ENCODE measurements at places on chromosomes 5 and 9.

GRCh38 chr9:135343837-135344522 is 135.6 kb upstream of the PPP1R26 start:
- DNase-seq = peak; percentile 63

- no peak for DNase-seq
Measured at GRCh38 chr5:59390989-59391388, 502.5 kb downstream of the PDE4D start.

- DNase-seq = no peak
Measured at GRCh38 chr5:98193921-98194760, 579.3 kb upstream of the RGMB start.

DNA sequence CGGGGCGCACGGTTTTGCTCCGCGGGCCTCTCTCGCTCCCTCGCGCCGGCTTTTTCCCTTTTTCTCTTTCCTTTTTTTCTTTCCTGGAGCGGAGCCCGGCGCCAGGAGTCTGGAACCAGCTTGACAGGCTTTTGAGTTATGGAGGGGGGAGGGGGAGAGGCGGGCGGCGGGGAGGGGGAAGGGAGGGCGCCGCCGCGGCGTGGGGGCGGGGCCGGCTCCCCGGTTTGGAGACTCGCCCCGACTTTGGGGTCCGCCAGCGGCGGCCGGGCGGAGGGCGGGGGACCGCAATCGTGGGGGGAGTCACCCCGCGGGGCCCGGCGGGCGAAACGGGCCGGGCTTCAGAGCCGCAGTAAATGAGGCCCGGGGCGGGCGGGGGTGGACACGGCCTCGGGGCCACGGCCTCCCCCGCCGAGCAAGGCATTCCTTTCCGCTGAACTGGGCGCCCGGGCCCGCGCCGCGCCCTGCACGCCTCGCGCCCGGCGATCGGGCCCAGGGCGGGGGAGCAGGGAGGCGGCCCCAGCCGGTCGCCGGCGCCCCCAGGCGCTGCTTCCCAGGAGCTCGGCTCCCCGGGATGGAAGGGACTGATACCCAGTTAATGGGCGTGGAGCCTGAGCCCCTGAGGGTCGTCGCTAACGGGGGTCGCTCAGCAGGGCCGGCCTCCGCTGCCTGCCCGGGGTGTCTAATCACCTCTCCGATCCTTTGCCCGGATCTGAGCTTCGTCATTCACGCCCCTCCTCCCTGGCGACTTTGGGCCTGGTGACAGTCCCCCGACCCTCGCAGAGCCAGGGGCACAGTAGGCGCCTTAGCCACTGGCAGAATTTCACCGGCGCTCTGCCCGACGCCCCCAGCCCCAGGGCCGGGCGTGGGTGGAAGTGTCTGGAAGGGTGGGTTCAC is 138.1 kb downstream of the C9orf50 start:
- DNase-seq = peak; percentile 73

DNA sequence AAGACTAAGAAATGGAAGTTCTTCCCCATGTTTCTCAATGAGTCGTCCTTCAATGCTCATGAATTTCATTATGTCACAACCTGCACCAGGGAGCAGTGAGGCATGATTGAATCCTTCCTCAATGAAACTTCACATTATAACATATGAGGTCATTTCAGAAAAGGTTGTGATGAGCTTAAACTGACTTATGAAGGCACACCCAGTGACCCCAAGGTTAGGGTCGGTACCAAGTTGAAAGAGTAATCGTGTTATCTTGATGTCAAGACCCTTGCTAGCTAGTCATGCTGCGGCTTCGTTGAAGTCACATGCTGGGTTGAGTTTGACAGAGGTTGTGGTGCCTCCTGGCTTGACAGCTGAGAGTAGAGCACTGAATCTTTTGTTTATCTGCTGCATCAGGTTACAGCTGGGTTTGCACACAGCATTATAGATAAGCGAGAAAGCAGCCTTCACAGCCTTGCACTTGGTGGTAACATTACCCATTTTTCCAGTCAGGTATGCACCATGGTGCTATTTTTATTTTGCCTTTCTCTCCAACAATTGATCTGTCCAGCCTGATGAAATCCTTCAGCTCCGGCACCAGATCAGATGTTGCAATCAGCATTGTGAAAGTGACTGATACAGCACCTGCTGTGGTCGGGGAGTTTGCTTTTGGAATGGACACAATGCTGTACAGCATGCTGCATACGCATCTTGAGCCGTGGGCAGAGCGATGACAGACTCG is 133.2 kb downstream of the ERCC6L2 start:
- no peak for DNase-seq

- no peak for DNase-seq
Measured at GRCh38 chr9:87614397-87614796, 111.5 kb upstream of the CTSL start.

DNA sequence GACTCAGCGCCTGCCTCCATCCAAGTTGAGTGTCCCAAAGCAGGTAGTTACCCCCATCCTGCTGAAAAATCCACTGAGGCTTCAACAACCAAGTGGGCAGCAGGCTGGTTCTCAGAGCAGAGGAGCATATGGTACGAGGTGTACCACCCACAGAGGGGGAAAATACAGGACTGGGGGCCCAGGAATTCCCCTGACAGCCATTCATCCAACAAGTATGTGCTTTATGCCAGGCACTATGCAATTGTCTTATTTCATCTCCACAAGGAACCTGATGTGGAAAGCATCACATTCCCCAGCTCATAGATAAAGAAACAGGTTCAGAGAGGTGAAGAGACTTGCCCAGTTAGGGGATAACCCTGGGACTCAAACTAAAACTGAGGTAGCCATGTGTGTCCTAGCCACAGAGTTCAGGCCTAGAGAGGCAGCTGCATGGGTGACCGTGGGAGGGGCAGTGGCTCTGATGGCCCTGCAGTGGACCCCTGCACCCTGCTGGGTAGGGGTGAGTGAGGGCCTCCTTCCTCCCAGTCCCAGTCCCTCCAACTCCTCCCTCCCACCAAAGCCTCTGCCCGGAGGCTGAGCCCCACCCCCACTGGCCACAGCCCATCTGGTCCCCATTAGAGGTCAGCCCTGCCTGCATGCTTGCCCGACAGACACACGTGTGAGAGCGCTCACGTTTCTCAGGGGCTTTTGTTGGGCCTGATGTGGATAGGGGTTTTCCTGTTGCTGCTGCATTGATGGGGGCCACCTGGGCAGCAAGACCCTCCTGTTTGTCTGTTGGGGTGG is 11.5 kb downstream of the PDLIM4 start:
- DNase-seq = no peak

DNA sequence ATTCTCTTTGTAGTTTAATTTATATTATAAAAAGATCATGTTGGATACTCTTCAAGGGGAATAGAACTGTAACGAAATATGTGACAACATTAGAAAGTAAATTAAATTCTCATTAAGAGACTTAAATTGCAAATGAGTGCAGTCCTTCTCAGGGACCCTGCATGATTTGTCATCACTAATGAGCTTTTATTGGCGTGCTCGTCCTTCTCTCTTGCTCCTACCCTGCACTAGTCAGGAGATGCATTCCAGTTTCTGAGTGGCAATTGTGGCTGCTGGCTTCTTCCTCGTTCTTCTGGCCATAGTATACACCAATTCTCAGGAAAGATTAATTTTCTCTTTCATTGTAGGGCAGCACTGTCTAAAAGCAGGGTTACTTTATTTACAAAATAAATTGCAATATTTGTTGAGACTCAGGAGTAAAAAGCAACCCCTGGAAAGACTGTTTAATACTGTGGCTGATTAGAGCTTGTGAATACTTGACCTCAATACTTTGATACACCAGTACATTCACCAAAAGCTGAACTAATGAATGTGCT is 376.3 kb upstream of the CHD1 start:
- no peak for DNase-seq

DNA sequence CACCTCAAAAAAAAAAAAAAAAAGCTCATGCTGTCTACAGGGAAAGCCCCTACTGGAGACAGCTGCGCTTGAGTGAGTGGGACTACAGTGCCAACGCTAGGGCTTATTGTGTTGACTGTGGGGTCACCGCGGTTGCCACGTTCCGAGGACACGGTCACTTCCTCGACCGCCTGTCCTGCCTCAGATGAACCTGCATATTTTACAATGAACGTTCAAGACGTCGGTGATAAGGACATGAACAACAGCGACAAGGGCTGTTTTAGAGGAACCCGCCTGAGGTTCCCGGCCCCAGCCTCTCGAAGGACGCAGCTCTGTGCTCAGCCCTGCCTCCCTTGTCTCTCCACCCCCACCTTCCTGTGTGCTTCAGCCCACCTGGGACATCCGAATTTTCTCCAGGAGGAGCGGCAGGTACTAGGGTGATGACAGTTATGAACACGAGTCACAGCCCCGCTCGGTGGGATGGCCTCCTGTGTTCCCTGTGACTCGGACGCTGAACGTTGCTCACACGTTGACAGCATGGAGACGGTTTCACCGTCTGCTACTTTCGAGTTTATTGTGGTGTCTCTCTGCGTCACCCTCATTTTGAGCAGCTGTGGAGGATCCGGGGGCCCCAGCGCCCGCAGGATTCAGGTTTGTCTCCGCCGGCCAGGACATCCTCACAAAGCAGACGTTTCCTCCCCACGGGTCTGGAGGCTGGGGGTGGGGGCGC is 11.3 kb upstream of the DIPK1B start:
- DNase-seq = no peak

GRCh38 chr9:36091026-36091953 is 45.2 kb upstream of the GLIPR2 start:
- DNase-seq = no peak

- no peak for DNase-seq
Measured at GRCh38 chr5:149820536-149821510, 90.7 kb downstream of the PPARGC1B start.

DNA sequence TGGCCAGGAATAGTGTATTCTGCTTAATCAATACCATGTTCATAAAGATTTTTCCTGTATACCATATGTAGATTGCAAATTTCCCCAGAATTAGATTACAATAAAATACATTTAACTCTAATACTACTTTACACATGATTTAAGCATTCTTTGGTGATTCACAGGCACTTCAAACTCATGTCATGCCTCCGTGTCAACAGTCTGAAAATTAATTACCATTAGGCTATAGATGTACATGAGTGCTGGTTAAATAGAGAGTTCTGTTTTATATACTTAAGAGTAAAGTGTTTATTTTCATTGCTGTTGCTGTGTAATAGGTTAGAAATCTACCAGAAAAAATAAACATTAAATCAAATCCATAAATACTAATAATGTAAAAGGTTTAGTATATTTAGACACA is 159.8 kb downstream of the ZSWIM6 start:
- no peak for DNase-seq

DNA sequence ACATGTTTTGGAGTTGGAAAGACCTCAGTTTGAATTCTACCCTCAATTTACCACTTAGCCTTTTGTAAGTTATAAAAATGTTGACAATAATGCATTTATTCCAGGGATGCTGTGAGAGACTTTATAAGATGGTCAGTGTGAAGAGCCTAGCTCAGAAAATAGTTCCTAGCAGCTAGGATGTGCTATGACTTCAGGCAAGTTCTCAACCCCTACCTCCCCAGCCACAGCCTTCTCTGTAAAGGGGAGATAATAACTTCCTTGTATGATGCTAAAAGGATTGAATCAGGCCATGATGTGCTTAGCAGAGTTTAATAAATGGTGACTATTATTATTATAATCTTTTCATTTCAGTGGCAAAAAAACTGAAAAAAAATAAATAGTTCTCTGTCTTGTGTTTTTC is 77.6 kb downstream of the ALDH1A1 start:
- no peak for DNase-seq

DNA sequence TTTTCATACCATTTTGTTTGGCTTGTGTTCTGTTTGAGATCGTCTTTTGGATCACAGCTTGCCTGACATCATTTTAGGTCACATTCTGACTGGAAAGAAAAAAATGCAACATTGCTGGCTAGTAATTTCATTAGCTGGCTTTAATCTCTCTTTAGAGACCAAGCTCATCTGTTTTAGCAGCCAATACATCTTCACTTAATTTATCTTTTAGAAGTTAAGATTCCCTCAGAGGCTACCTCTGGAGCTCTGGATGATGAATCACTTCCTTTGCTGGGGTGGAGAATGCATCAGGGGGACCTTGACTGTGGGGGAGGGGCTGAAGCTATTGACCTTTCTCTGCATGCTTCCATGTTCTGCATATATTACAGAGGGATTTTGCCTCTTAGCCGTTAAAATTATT is 181.5 kb upstream of the OTULINL start:
- no peak for DNase-seq

DNA sequence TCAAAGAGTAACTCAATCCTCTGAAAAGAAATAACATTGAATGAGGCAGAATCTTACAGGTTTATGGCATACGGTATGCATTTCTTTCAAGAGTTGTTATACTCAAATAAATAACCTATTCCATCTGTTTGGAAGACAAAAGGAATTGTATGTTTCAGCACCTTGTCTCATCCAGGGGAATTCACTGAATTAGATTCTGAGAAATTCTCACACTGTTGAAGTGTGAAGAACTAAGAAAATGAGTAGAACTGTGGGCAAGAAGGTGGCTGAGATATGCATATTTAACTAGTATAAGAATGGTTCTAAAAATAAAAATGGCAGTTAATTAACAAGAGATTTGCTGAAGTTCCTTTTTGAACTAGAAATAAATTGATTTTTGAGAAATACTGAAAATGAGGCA is 279.3 kb upstream of the DAP start:
- DNase-seq = no peak

DNA sequence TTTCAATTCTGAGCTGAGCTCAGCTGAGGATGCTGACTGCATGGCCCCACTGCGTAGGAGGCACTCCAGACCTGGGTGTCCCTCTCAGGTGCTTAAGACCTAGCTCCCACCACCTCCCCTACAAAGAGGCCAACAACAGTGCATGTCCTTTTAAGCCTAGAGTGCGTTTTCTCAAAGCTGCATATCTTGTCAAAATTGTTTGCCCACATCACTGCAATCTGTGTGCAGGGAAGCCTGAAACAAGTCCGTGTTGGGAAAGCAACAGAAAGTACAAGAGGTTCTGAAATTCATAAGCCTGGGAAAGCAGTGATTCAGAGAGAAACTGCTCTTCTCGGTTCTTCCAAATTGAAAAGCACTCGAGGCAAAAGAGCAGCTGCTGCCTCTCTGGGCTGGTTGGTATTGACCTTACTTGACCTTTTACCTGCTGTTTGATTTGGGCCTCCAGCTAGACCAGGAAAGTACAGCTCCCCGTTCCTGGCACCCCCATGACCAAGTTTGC is 238.4 kb downstream of the NR2F1-AS1 start:
- DNase-seq = no peak

- no peak for DNase-seq
Measured at GRCh38 chr9:75491533-75491932, 398.9 kb upstream of the PCSK5 start.

DNA sequence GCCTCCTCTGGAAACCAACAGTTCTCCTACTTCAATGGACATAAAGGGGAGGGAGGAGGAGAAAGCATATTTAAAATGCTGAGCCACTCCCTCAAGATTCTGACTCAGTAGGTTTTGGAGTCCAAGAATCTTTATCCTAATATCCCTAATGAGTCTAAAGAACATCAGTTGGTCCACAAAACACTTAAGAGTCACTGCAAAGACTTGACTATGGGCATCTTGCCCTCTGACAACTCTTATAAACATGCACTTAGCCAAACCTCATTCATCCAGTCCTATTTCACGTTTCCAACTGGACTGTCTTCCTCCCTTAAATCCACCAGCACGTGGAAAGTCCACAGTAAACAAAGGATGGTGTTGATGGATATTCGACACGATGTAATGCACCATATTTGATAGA is 172.5 kb downstream of the FAM114A2 start:
- DNase-seq = no peak

- DNase-seq = no peak
Measured at GRCh38 chr9:17630531-17630949, 51.7 kb downstream of the SH3GL2 start.

Measured in NCI-H1092 (cell line).